ENCODE measurements at places on chromosomes 2 and 18.
A peak's percentile ranks its signal among the peaks of the same experiment; 100 is the strongest.

GRCh38 chr2:135152361-135152760, 100.3 kb downstream of the RAB3GAP1 start:
- DNase-seq: peak; percentile 57

DNA sequence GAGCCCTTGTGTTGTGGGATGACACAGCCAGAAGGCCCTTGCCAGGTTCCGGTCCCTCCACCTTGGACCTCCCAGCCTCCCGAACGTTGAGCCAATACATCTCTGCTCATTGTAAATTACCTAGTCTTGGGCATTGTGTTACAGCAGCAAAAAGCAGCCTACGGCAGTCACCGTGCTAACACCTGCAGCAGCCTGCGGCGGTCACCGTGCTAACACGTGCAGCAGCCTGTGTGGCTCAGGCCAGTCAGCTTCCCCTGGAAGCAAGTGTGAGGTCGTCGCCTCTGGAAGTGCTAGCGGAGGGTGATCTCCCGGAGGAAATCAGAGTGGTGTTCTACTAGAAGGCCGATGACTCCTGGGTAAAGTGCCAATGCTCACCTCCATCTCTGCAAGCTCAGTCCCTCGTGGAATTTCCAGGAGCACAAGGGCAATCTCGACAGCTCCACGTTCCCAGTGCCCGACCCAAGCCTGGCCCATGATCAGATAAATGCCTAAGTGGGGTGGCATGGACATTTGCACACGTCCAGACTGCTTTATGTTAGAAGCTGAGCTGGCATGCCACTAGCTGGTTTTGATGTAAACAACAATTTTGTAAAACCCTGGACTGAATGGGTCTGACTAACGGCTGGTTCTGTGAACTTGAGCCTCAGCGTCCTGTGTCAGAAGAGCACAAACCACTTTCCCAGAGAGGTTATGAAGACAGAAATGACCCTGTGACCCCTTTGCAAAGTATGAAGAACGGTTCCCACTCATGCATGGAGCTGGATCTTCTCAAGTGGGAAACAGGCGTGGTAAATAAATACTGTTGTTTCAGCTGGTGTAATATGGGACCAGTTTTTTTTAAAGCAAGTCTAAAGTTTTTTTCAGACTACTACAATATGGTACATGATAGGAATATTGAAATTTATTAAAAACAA, 11.4 kb upstream of the CNDP1 start:
- DNase-seq: peak; percentile 26

- DNase-seq: peak; percentile 50
Observed at GRCh38 chr2:207828361-207829057, 58.8 kb upstream of the FZD5 start.

GRCh38 chr2:37558623-37559022, 112.8 kb downstream of the CDC42EP3 start:
- DNase-seq: no peak

- no peak for DNase-seq
Observed at GRCh38 chr2:96117701-96118588, 1.6 kb upstream of the ADRA2B start.

GRCh38 chr2:128413718-128414341, 95.2 kb upstream of the HS6ST1 start:
- DNase-seq: no peak

GRCh38 chr18:326846-327245, 59.0 kb upstream of the THOC1 start:
- DNase-seq: no peak

- no peak for DNase-seq
Observed at GRCh38 chr2:172905937-172906811, 169.5 kb upstream of the MAP3K20 start.

DNA sequence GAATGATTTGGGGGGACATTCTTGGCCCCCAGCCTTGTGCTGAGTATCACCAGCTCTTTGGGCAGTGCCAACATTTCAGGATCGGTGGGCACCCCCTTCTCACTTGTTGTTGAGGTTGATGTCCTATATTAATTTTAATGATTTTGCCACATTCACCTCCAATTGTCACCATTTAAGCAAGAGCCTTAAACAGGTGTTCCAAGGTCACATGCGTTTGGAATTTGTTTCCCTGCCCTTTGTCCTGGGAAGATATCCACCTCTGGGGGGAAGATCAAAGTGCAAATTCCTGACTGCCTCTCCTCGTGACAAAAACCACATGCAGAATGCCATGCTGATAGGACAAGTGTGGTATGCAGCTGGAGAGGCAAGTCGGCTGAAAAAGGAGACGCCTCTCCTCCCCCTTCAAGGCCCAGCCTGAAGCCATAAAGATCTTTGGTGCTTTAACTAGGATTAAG, 72.5 kb upstream of the ID2 start:
- no peak for DNase-seq

All from M059J (cell line).